ENCODE measurements at places on chromosomes 3 and 15.

DNA sequence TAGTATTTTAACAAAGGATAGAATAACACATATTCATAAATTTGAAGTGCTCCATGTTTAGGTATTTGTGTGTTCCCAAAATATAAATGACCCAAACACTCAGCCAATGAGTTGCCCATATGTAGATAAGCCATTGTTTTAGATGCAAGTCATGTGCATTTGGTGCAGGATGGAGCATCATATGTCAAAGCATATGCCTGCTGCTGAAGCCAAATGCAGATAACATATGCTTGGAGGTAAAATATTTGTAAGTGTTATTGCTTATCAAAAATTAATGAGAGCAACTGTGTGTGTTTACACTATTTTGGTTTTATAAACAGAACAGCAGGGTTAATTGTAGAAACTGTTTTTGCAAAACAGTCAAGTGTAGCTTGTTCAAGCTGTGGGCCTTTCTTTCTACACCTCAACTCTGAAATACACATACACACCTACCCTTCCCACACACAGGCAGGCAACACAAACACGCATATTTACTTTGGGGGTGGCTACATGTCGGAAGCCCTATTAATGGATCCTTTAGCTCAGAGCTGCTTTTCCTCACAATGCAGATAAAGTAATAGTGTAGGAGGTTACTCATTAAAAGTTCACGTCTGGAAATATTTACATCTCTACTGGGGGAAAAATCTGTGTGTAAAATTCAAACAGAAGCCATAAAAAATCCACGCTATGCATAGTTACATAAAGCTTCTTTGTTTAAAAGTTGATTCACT lies 521.4 kb downstream of the ZNF385D start:
- DNase-seq: no peak

- DNase-seq: no peak
These were observed at the start of gene HYAL2 for GRCh38 chr3:50322386-50323091. Gene HYAL2 (minus strand): TSS chr3:50322745. CDS start chr3:50320489, 2,256 bp downstream.

GRCh38 chr3:167814441-167814951 lies 79.0 kb downstream of the SERPINI1 start:
- no peak for DNase-seq

DNA sequence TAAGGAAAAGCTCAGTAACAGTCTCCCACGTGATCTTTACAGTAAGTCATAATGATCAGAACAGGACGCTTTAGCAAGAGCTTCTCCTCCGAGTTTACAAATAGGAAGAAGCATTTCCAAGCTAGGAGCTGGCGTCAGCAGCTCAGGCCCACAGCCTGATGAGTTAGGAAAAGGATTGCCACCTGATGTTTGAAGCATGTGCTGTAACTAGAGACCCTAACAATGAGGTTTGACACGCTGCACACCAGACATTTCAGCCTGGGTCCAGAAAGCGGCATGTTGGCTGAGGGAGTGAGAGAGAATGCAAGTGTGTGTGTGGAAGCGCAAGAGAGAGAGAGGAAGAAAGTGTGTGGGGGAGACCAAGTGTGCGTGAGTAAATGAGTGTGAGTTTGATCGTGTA lies 47.3 kb downstream of the TLE3 start:
- DNase-seq: no peak

GRCh38 chr3:141271279-141272030 lies 39.8 kb downstream of the PXYLP1 start:
- no peak for DNase-seq

- DNase-seq: no peak
These were observed 24.8 kb downstream of the IL20RB start for GRCh38 chr3:136982520-136983138.

- no peak for DNase-seq
These were observed 12.6 kb upstream of the GOLGA6L7 start for GRCh38 chr15:28861031-28861534.

- no peak for DNase-seq
These were observed 15.0 kb downstream of the SCG5 start for GRCh38 chr15:32656496-32656895.

GRCh38 chr3:24374801-24375200 lies 119.8 kb downstream of the THRB start:
- DNase-seq: no peak

DNA sequence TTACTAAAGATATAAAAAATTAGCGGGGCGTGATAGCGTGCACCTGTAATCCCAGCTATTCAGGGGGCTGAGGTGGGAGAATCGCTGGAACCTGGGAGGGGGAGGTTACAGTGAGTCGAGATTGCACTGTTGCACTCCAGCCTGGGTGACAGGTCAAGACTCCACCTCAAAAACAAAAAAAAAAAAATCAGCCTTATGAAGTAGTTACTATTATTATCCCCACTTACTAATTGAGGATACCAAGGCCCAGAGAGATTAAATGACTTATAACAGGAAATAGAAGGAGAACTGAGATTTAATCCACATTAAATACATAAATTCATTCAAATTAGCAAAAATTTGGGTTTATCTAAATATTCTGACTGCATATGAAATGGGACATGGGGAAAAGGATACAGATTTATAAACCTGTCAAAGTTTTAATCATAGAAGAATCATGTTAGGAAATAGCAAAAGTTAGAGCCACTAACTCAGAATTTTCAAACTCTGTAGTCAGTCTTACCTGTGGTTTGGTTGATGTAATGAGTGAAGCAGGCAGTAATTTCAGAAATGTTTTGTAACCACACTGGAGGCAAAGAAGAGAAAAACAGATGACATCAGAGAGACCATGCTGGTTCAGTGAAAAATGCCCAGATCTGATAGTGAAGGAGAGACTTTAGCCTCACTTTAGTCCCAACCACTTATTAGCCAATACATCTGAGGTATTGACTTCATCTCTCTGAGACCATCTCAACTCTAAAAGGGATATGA lies 25.0 kb upstream of the ACAP2 start:
- no peak for DNase-seq

GRCh38 chr15:27092390-27092789 lies 121.4 kb downstream of the GABRG3 start:
- DNase-seq: no peak

GRCh38 chr15:56254265-56254664 lies 10.6 kb upstream of the RFX7 start:
- DNase-seq: no peak

DNA sequence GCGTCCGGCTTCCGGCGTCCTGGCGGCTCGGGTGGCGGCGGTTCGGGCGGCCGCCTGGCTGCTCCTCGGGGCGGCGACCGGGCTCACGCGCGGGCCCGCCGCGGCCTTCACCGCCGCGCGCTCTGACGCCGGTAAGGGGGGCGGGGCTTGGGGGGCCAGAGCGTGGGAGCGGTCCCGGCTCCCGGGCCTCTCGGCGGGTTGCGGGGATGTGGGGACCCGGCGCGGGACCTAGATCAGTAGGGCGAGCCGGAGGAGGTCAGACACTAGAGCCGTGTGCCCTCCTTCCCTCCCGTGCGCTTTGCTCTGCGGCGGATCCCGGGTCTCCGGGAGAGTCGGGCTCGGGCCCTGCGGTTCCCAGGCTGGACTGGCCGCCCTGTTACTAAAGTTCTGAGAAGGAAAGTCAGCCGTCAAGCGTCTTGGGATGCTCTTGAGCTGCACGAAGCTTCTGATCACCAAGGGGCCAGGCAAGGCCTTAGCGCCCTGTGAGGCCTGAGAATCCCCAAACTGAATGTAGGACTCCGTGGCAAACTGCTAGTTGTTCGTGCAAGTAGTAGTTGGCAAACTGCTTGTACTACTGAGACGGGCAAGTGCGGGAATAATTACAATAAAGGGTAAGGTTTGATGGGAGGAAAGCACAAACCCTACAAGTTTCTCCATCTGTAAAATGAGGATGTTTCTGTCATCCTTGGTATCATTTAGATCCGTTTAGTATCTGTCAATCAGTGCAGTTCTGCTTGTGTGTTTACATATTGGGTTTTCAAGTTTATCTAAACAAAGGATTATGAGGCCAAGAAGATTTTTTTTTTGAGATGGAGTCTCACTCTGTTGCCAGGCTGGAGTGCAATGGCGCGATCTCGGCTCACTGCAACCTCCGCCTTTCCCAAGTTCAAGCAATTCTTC lies 587 bp downstream of the PIGX start:
- DNase-seq: no peak

DNA sequence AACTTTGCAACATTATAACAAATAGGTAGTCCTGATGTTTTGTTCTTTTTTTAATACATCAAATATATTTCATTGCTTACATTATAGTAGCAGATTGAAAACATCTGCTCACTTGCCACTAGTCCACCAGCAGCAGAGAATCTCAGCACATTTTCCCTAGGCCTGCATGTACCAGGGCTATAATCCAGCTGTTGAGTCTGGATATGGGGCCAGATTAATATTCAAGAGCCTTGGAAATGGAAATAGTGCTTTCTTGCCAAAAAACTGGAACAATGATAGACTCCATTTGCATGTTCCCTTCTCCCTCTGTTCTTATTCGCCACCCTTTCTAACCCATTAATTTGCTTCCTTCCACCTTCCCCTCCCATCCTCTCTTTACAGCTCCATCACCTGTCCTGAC lies 288.0 kb downstream of the EPHA3 start:
- DNase-seq: no peak

GRCh38 chr3:140695361-140696061 lies 17.6 kb downstream of the TRIM42 start:
- no peak for DNase-seq

GRCh38 chr3:133366921-133367320 lies 32.9 kb upstream of the BFSP2 start:
- DNase-seq: no peak

DNA sequence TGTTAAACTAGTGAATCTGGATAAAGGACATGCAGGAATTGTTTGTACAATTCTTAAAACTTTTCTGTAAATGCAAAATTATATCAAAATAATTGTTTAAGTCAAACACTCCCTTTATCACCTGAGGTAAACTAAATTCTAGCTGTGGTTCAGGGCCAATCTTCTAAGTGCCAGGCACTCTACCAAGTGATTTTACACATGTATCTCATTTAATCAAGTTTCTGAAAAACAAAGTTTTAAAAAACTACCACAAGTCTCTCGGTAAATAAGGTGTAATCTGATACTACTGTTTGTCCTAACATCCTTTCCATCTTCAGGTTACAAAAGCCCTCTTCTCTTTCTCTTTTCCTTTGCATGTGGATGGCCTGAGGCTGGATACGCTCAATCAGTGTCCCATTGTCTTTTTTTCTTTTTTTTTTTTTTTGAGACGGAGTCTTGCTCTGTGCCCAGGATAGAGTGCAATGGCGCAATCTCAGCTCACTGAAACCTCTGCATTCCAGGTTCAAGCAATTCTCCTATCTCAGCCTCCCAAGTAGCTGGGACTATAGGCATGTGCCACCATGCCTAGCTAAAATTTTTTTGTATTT lies 19.3 kb downstream of the IFT80 start:
- no peak for DNase-seq

DNA sequence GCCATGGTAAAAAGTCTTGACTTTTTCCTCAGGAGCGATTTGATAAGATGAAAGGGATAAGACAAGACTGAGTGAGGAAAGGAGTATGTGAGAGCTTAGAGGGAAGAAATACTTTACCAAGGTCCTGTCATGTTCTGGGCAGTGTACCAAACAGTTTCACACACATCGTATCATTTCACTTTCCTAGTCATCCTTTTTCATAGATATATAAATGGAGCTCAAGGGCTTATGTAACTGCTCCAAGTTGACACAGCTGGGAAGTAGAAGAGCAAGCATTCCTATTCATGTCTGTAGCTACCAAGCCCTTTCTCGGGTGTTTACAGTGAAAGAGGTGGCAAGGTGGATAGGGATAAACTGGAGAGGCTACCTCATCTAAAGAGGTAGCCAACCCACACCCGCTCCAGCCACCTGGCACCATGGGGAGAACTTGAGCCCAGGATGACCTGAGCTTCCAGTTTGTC lies 57.4 kb downstream of the MRPS25 start:
- DNase-seq: no peak

DNA sequence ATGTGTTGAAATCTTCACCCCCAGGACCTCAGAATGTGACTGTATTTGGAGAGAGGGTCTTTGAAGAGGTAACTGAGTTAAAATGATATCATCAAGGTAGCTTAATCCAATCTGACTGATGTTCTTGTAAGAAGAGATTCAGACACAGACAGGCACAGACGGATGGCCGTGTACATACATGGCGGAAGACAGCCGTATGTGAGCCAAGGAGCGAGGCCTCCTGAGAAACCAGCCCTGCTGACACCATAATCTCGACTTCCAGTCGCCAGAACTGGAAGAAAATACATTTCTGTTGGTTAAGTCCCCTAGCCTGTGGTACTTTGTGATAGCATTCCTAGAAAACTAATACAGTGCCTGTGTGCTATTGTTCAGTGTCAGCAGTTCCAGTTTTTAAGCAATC lies 73.6 kb downstream of the APBA2 start:
- no peak for DNase-seq

DNA sequence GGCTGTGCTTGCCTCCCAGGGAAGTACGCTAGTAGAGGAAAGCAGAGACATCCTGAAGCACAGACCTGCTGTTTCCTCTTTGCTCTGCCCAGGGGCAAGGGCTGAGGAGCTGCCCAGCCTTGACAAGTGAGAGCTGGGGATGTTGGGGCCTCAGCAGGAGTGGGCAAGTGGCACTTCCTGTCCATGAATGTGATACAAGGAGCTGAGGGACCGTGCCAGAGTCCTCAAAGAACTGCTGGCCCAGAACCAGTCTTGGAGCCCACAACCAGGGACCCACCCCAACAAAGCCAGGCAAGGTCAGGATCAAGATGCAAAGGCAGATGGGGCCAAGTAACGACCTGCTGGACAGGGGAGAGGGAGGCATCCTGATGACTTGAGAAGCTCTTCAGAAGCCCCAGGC lies 70.3 kb downstream of the TRIM42 start:
- no peak for DNase-seq

- no peak for DNase-seq
These were observed 824.2 kb downstream of the NSUN3 start for GRCh38 chr3:94887065-94887464.

GRCh38 chr3:186798239-186798874 lies 7.9 kb downstream of the RFC4 start:
- DNase-seq: no peak

GRCh38 chr15:81856001-81856633 lies 189.7 kb downstream of the MEX3B start:
- no peak for DNase-seq

DNA sequence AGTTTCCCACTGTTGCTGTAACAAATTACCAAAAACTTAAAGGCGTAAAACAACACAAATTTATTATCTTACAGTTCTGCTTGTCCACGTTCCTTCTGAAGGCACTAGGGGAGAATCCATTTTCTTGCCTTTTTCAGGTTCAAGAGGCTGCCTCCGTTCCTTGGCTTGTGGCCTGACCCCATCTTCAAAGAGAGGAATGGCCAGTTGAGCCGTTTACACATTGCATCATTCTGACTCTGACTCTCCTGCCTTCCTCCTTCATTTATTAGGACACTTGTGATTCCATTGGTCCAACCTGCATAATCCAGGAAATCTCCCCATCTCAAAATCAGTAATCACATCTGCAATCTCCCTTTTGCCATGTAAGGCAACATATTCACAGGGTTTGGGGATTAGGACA lies 122.7 kb upstream of the BHLHE40 start:
- no peak for DNase-seq

GRCh38 chr3:194119831-194120590 lies 15.9 kb upstream of the HES1 start:
- no peak for DNase-seq

All from neuronal stem cell (in vitro differentiated cells).